ENCODE measurements at places on chromosomes 7 and 10.

- no peak for DNase-seq
Observed at GRCh38 chr10:122143238-122143841, 127.8 kb upstream of the BTBD16 start.

- DNase-seq, result no peak
Observed at GRCh38 chr7:28037220-28038010, 143.2 kb downstream of the JAZF1 start.

- no peak for DNase-seq
Observed at GRCh38 chr7:71783779-71784178, 628.4 kb downstream of the CALN1 start.

DNA sequence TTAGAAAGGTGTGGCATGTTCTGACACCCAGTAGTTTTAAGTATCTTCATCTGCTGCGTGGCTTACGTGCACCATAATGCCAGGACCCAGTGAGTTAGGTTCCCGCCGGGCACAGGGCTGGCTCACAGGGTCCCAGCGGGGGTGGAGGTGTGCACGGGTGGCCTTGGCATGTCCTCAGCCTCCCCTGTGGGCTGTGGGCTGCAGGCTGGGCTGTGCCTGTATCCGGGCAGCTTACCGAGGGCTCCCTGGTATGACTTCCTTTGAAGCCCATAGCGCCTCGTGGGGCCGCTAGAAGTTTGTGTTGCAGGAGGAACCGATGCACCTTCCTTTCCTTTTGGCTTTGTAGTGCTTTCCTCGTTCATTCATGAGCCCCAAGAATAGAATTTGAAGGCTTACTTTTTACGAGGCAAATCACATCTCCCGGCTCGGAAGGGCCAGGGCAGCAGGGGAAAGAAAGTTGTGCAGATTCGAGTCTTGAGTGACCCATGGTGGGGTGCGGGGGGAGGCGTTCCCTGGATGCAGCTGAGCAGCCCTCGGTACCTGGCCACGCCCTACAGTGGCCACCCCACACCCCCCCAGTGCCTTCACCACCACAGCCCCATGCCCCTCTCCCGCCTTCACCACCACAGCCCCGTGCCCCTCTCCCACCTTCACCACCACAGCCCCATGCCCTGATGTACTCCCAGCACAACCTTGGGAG is 113.2 kb downstream of the WDR37 start:
- no peak for DNase-seq

- no peak for DNase-seq
Observed at GRCh38 chr10:128865436-128866195, 601.4 kb upstream of the MGMT start.

- no peak for DNase-seq
Observed at GRCh38 chr10:108561649-108562048, 1361.7 kb downstream of the XPNPEP1 start.

GRCh38 chr10:42367532-42368230 is 270.7 kb downstream of the ZNF33B start:
- peak; percentile 19 for DNase-seq

GRCh38 chr10:61688551-61689308 is 26.0 kb downstream of the CABCOCO1 start:
- DNase-seq, result no peak
